ENCODE measurements at places on chromosomes 7 and 10.

DNA sequence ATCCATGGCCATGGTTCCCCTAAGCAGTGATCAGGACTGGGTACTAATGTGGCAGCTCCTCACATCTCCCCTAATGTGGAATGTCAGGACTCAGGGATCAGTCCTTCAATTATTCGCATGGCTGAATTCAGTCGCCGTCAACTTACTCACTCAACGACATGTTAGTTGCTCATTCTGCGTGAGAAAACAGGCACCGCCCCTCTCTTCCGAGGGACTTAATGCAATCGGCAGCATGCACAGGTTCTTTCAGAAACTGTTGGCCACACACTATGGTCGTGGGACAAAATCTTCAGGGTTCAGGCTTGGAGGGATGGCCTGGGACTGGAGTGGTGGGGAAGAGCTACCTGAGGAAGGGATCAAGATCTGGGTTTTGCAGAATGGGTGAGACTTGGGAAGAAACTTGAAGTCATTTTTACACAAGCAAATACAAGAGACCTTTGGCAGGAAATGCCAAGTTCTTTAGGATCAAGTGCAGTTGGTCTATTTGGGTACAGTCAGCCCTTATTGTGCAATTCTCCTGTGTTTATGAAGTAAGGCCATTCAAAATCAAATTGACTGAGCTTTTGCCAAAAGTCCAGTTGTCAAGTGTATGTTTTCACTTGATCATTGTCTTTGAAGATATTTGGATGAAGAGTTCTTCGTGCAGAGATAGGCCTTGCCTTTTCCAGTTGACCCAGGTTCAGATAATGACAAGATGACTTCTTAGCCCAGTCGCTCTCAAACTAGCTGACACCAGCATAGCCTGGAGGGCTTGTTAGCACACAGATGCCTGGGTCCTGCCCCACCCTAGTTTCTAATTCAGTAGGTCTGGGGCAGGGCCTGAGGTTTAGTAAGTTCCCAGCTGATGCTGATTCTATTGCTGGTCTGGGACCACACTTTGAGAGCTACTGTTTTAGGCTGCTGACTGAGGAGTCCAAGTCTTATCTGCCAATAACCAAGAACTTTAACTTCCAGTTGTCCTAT is 48.5 kb downstream of the LRRC18 start:
- no peak for DNase-seq

DNA sequence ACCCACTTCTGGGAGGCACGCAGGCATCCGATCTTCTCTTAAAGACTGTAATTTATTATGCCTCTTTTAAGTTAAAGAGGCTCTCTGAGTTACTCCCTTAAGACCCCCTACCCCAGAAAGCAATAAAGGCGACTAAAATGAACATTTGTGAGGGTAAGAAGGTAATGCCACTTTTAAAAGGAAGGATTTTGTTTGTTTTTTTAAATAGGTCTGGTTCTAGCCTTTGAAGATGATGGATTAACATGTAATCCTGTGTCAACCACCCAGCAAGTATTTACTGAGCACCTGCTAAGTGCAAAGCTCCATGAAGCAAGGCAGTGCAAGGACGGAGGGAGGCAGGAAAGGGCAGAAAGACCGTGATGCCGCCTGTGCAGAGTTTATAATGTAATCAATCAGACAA is 26.1 kb downstream of the SH3PXD2A start:
- DNase-seq: no peak

DNA sequence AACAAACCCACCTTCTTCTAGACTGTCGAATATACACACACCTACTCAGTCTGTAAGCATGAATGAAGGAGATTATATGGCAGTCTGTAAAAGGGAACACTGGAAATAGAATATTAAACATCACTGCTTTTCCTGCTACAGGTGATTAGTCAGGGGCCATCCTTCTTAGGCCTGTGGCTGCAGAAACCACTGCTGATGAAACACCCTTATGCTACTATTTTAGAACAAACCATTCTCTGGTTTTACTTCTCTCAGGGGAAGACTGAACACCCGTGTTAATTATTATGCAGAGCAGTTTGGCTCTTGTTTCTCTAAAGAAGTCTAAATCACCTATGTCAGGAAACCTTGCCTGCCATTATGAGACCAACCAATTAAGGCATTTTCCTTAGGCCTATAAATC is 351.1 kb upstream of the KLF6 start:
- DNase-seq: no peak

DNA sequence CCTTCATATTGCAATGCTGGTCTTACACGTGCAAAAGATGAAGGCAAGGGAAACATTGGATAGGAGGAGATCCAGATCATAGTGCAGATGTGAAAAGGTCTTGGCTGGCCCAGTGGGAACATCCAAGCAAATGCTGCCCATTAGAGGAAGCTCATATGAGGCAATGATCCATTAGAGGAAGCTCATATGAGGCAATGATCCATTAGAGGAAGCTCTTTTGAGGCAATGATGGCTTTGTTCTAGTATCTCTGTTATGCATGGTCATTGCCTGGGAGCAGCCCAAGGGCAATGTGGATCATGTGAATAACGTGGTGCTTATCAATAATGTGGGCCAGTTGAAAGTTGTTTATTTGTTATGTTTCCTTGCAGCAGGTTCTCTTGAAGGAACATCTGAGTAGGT is 37.8 kb downstream of the STEAP4 start:
- DNase-seq: no peak

GRCh38 chr7:27587429-27587828 is 75.3 kb downstream of the HIBADH start:
- DNase-seq: no peak

DNA sequence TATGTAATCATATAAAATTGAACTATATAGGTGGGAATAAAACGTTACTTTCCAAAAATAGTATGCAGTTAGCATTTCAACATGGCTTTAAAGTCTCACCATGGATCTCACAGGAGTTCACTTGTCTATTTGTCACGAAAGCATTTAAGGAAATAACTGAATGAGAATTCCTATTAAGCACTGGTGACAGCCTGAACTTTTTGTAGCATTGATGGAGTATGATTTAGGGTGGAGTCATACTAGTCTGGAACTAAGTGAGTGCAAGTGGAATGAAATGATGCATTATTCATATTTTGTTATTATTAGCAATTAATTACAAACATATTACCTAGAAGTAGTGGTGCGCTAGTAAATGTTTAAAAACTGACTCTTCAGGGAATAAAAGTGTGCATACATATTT is 26.0 kb upstream of the HIBADH start:
- DNase-seq: no peak

Data from dorsolateral prefrontal cortex (tissue), 122 donors.